Stimulated activated CD8-positive, alpha-beta memory T cell treated with anti-CD3 and anti-CD28 coated beads, Interleukin-4, amount 100 ng/mL, for 4 hours (primary cell): ENCODE measurements at places on chromosomes 6 and 20.

- DNase-seq = no peak
Measured at GRCh38 chr6:90190131-90190530, 106.5 kb downstream of the BACH2 start.

GRCh38 chr6:143629104-143630080 lies 48.4 kb upstream of the PHACTR2 start:
- no peak for DNase-seq

GRCh38 chr6:24930431-24930871 lies 5.3 kb downstream of the RIPOR2 start:
- no peak for DNase-seq

GRCh38 chr20:17943343-17943742 lies 25.3 kb downstream of the SNX5 start:
- no peak for DNase-seq

GRCh38 chr6:110482774-110483400 lies 6.5 kb upstream of the SLC22A16 start:
- no peak for DNase-seq

GRCh38 chr6:44539701-44540355 lies 152.3 kb downstream of the CDC5L start:
- DNase-seq = no peak

DNA sequence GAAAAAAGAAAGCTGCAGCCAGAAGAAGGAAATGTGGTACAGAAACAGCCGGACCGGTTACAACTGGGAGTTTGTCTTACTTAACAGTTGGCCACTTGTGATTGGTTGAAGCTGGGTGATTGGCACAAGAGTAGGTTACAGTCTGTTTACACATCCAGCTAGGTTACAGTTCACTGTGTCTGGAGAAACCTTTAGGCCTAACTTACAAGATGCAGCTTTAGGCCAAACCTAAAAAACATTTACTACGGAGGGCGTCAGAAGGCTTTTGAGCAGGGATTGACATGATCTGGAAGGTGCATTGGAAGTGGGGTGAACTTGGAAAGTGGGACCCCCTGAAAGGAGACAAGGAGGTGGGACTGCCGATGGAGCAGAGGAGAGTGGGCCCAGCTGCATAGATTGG lies 122.3 kb downstream of the BANF2 start:
- no peak for DNase-seq

DNA sequence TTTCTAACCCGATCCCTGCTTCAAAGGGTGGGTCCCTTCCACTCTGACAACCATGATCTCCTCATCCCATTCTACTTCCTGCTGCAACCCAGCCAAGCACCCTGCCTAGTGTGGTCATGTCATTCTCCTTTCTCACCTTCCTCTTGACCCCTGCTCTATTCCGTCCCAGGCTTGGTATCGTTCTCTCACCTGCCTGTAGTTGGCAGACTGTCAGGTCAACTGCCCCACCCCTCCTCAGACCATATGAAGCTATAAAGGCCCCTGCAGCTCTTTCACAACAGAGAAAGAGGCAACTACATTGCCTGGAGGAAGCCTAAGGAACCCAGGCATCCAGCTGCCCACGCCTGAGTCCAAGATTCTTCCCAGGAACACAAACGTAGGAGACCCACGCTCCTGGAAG lies at the start of gene MUC21:
Gene MUC21, plus strand, starts transcription at position 280 of the 400 bp plus-strand sequence. CDS start 241 bp downstream, outside the sequence.
- DNase-seq = no peak

- no peak for DNase-seq
Measured at GRCh38 chr6:30329331-30329730, 2.6 kb downstream of the TRIM39 start.

GRCh38 chr6:6960571-6961251 lies 147.1 kb upstream of the RREB1 start:
- DNase-seq = no peak

DNA sequence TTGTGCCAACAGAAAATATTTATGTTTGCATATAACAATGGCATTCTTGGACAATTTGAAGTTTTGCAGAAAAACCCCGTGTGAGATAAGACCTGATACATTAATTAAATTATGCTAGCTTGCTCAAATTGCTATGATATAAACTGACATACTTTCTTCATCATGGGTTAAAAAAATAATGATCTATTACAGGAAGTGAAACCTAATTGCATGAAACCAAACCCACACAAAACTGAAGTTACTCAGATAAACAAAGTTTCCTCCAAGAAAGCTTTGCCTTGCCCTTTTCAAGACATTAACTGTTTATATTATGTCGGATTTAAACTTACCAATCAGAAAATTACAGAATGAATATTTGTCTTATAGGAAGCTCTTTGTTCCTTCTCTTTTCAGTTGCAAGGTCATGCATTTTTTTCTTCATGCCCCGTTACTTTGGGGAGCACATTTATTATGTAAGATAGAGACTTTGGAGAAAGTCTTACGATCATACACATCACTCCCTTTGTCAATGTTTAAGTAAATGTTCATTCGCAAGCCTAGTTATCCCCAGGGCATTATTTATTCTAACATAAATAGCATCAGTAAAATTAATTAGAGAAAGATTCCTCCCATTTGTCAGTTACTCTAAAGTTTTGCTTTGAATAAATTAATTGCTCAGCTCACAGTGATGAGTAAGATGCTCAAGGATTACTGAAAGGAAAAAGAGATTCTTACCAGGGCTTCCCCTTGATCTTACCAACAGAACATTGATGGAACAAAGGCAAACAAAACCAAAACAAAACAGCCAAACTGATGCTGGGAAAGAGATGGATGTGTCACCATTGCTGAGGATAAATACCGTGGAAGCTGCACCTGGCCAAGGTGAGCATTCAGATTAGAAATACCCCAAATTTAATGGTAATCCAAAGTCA lies 14.8 kb upstream of the TMEM244 start:
- DNase-seq = no peak

- no peak for DNase-seq
Measured at GRCh38 chr6:41536795-41537758, 9.1 kb upstream of the FOXP4 start.

- no peak for DNase-seq
Measured at GRCh38 chr6:113482771-113483170, 374.4 kb upstream of the MARCKS start.

DNA sequence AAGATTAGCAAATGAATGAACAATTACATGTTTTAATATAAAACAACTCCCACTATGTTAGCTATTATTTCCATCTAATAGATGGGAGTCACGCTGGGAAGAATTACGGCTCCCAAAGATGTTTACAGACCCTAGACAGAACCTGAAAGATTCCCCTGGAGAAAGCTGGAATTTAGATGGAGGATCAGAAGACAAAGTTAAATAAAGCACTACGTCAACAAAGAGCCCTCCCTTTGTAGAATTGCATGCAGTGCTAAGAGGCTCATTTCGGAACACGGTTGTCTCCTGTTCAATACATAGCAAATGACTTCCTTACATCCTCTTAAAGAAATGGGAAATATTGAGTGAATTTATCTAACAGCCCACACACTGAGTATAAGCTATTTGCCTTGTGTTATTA lies 328.3 kb downstream of the CBLN4 start:
- no peak for DNase-seq
